ENCODE measurements at places on chromosomes 3 and 15.

DNA sequence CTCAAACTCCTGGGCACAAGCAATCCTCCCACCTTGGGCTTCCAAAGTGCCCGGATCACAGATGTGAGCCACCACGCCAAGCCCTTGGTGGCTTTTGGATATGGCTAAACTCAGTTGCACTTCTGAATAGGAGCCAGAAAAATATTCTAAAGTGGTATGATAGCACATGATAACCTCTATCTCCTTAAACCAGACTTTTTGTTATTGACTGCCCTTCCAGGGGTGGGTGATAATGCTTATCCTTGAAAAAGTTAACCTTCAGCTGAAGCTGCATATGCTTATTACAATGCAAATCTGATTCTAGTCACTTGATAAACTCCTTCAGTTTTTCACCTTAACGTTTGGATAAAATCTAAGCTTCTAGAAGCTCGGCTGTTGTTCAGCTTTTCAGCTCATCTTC, 6.3 kb downstream of the CCNB2 start:
- DNase-seq, result no peak

DNA sequence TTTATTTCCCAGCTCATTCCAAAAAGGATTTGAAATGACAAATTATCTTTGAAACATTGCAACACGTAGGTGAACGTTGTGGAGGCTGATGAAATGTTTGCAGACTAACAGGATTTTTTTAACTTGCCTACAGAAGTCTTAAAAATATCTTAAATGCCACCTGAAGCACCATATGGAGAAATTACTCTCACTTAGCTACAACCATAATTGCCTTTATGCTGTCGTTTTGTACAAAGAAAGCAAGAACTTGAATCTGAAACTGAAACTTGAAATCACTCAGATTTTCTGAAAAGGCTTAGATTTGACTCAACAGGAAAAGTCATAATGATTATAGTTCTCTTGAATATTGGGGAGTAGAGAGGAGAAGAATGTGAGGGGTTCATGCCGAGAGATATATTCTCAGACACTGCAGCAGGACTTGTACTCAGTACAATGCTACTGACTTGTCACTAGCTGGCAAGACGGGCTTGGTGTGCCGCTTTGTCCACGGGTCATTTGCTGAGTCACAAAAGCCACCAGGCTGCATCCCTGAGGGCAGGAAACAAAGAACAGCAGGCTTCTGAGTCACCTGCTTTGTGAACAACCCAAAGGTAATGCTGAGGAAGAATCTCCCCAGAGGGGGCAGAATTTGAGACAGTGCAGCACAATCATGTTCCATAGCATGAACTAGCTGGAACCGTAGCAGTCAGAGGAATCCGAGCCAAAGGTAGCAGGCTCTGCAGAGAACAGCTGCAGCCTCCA, 7.1 kb upstream of the FMN1 start:
- peak; percentile 64 for DNase-seq

- DNase-seq, result no peak
These were observed 125.4 kb downstream of the VGLL3 start for GRCh38 chr3:86865506-86865905.

DNA sequence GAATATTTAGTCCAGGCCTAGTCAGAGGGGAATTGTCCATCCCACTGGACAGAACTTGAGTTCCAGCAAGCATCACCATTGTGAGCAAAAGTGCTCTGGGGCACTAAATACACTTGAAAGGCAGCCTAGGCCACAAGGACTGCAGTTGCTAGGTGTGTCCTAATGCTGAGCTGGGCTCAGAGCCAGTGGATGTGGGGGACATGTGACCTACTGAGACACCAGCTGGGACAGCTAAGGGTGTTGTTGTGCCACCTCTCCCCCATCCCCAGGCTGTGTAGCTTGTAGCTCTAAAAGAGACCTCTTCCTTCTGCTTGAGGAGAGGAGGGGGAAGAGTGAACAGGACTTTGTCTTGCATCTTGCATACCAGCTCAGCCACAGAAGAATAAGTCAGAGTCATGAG, 120.9 kb downstream of the DTWD1 start:
- DNase-seq, result no peak

- DNase-seq, result no peak
These were observed 50.4 kb upstream of the TRA2B start for GRCh38 chr3:185988080-185988815.

DNA sequence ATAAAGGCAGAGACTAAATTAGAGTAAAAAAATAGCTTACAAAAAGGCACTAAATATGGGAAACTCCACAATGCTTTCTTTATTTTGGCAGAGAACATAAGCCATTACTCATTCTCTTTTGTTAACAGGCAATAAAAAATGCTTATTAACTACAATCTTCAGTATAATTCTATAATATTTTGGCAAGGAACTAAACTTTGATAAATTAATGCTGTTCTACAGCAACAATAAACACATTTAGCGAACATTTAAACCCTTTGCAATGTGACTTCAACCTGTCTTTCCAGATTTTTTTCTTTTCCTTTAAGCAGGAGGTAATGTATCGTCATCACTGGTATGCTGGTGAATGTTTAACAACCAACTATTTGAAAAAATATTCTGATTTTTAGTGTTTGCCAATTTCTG, 42.2 kb upstream of the POU1F1 start:
- DNase-seq, result no peak

- no peak for DNase-seq
These were observed 45.1 kb downstream of the HMCES start for GRCh38 chr3:129323651-129324294.

All from CD4-positive, alpha-beta memory T cell (primary cell).